Anterior cingulate cortex (tissue), 58 donors: ENCODE measurements at places on chromosomes 4 and X.

- no peak for DNase-seq
Observed at GRCh38 chr4:47498899-47499298, 13.8 kb downstream of the ATP10D start.

DNA sequence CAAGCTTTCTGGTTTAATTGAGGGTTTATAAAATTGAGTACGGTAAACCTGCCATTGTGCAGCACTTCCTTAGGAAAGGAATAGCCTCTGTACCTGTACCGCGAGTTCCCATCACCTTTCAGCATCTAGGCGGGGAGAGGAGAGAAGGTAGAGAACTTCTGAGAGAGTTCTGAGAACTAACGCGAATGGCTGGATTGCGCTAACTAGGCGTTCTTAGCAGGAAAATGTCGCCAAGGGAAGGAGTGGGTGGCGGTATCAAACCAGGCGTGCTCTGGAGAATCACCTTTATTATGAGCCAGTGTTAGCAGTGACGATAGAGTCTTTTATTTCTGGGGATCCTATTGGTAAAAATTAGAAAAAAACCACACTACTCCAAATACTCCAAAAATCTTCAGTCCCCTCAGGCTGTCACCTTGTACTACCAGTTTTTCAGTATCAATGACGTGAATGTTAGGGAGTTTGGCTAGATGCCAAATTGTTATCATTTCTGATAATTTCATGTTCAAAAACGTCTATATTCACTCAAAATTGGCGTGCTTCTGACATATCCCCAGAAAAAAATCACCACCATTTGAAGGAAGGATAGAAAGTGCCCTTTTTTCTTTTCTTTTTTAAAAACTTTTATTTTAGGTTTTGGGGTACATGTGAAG is 1.4 kb downstream of the UGT8 start:
- no peak for DNase-seq

DNA sequence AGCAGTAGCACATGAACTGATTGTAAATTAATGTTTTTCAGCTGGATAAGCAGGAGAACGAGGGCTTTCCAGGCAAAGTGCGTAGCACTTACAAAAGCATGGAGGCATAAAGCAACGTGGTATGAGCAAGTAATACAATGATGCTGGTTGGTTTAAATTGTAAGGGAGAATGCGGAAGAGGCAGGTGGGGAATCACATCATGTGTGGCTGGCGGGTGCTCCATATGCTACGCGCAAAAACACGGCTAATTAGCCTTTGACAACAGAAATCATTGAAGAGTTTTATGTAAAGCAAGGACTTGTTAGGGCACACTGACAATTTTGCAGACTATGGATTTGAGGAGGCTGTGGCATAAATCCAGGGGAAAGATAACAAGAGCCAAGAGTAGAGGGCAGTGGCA is 14.6 kb downstream of the SYTL4 start:
- DNase-seq, result no peak

DNA sequence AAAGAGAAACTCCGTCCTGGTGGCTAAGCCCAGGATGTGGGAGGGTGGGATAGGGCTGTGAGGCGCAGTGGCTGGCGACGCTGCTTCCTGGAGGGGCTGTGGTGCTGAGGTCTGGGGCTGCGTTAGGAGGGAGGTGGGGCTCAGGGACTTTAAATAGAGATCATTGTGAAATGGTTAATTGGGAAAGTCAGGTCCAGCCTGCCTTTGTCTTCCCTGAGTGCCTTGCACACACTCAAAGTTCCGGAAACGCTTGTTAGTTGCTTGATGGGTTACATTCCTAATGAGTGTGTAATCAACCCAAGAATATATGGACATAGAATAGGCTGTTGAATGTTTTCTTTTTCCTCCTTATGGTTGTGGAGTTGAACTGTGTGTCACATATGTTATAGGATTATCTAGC is 55.7 kb upstream of the CLDN34 start:
- DNase-seq, result no peak

DNA sequence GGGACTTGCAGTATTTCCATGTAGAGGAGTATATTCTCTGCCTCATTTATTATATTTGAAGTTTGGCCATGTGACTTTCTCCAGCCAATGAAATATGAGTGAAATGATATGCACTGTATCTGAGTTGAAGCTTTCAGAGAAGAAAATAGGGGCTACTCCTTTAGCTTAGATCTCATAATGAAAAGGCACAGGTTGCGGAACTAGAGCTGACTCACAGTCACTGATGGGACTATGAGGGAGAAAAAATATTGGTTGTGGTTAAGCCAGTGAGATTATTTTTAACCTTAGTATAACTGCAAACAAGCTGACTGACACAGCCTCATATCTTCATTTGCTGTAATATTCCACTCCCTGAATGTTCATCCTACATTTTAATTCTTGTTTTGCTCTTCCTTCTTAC is 1104.3 kb downstream of the RPA4 start:
- no peak for DNase-seq

DNA sequence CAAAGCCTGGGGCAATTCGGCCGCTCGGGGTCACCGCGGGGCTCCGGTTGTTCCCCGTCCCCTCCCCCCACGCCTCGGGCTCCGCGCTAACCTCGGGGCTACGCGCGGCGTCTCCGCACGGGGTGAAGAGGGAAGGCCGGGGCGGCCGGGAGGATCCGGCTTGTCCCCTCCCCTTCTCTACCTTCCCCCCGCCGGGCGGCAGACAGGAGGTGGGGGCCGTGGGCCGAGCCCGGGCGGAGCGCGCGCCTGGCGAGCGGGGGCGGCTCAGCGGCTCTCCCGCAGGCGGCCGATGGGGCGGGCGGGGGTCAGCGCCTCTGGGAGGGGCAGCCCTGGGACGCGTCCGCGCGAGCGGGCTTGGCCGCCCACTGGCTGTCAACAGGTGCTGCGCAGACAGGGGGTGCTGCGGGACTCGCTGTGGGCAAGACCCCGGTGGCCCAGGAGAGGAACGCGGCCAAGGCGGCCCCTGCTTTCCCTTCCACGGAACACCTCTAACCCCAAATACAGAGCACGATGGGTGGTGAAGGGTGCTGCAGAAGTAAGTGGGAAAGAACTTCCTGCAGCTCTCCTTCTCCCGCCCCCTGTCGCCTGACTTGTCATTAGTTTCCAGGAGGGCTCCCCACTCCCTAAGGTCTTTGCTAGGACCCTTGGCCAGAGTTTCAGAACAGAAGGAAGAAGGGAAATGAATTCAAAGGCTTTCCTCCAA is at the start of gene PDGFC:
PDGFC (minus strand) TSS at position 124 of the 703 bp plus-strand sequence. CDS start 896 bp downstream, outside the sequence.
- DNase-seq, result peak; percentile 54

- no peak for DNase-seq
Observed at GRCh38 chr4:79958466-79959264, 114.4 kb downstream of the ANTXR2 start.

DNA sequence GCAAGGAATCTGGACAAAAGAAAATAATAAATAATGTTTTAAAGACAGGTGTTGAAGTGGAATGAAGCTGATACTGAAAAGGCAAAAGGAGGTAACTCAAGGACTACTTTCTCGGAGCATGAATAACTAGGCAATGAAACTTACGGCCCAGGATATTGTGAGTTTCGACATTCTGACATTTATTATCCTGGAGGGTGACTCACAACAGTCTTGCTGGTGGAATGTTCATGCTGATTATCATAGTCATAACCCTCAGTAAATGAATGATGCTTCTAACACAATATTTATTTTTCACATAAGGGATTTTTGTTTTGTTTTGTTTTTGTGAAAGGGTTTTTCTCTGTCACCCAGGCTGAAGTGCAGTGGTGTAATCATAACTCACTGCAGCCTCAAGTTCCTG is 147.0 kb upstream of the HPGD start:
- DNase-seq, result no peak

GRCh38 chrX:276581-277201 is 4.5 kb upstream of the PLCXD1 start:
- DNase-seq, result no peak

GRCh38 chrX:80138938-80139337 is 124.4 kb downstream of the TBX22 start:
- DNase-seq, result no peak

DNA sequence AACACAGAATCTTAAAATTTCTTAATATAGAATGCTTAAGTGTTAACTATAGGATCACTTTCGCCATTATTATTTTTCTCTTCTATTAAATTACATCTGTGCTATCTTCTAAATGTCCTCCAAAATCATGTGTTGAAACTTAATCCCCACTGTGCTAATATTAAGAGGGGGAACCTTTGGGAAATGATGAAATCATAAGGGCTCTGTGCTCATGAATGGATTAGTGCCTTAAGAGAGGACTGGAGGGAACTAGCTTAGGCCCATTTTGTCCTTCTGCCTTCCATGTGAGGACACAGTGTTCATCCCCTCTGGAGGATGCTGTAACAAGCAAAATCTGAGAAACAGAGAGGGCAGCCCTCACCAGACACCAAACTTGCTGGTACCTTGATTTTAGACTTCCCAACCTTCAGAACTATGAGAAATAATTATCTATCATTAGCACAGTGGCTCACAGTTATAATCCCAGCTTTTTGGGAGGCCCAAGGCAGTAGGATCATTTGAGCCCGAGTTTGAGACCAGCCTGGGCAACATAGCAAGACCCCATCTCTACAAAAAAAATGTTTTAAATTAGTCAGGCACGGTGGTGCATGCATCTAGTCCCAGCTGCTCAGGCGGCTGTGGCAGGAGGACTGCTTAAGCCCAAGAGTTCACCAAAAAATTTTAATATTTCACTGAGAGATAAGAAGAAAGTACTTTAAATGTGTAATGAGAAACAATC is 26.3 kb downstream of the KLHL8 start:
- no peak for DNase-seq

DNA sequence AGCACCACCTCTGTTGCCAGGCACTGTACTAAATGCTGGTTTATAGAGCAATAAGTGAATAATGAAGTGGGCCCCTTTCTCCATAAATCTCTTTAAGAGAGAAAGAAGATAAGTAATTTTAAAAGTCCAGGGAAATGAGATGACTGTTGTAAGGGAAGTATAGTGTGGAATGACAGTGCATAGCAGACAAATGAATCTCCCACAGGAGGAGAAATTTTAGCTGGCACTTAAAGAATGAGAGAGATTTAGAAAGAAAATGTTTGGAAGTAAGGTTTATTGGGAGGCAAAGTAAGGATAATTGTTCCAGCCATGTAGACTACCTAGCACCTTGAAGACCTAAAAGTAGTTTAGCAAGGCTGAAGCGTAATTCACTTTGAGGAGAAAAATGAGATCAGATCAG is 1081.1 kb upstream of the PABPC4L start:
- DNase-seq, result no peak

DNA sequence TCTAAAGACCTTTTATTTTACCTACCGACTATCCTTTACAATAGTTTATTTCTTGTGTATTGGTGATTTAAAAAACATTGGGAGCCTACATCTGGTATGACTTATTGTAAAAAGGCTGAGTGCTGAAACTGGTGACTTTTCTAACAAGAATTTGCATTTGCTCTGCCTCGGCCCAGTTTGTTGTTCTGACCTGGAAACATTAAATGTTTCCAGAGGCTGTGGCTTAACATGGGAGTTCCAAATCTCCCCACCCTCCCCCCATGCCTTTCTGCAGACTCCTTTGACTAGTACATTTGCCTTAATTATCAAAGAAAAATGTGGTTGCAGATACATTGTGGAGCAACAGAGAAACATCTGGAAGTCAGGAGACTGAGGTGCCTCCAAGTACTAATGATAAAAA is 39.8 kb downstream of the SPCS3 start:
- no peak for DNase-seq

DNA sequence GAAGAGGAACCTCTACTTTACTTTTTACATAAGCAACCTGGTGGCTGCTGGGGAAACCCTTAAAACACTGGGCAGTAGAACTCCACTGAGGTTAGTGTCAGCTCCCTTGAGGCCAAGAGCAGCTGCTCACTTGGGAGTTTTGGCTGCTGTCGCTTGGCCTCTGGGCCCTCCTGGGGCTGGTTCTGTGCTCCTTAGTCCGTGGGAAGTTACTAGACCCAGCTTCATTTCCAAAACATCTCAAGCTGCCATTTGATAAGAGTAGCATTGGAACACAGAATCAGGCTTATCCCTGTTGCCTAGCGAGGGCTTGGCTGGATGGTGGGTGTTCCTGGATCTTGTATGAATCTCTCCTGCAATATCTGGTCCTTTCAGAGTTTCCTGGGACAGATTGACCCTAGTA is 26.1 kb downstream of the RNF4 start:
- no peak for DNase-seq

DNA sequence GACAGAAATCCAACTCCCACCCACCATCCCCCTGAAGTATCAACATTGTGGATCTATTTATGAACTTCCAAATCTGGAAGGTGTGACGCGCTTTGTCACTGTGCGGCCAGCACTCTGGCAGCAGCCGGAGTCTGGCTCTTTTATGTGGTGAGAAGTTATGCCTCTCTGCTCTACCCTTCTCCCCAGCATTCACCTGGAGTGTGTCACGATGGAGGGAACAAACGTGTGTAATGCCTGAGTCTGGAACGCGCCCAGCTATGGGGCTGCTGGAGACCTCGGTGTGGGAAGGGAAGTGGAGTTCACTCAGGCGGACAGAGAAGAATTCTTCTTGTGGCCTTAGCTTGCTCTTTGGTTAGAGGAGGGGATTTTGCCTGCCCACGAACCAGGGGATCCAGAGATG is 222.1 kb upstream of the RPL34 start:
- no peak for DNase-seq

GRCh38 chr4:98987720-98988119 is 7.8 kb upstream of the METAP1 start:
- DNase-seq, result no peak

GRCh38 chr4:45648846-45649245 is 475.0 kb downstream of the GABRG1 start:
- DNase-seq, result no peak

DNA sequence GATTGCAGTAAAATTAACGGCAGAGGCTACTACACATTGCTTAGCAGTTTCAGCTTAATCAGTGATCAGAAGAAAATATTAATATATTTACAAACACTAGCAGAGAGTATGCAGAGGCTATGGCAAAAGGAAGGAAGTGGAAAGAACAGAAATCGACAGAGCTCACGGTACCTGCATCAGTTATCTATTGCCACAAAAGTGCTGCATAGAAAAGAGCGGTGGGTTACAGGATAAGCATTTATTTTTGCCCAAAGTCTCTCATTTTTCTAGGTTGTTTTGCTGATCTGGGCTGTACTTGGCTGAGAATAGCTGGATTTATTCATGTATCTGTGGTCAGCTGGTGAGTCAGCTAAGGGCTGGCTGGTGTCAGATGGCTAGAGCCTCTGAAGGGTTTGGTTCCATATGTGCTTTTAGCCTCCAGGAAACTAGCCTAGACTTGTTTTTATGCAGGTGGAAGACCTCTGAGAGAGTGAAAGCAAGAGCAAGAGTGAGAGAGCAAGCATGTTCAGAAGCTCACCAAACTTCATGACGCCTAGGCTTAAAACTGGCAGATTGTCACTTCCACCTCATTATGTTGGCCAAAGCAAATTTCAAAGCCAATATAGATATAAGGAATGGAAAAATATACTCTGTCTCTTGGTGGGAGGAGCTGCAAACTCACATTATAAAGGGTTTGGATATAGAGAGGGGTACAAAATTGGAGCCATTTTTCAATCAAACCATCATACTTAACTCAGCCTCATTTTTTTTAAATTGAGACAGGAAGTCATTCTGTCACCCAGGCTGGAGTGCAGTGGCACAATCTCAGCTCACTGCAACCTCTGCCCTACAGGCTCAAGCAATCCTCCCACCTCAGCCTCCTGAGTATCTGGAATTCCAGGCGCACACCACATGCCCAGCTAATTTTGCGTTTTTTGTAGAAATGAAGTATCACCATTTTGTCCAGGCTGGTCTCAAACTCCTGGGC is 153.2 kb upstream of the RPL34 start:
- no peak for DNase-seq
